ENCODE measurements at places on chromosomes 11 and 22.

- no peak for DNase-seq
These were observed 1.8 kb downstream of the APOA4 start for GRCh38 chr11:116821050-116821918.

DNA sequence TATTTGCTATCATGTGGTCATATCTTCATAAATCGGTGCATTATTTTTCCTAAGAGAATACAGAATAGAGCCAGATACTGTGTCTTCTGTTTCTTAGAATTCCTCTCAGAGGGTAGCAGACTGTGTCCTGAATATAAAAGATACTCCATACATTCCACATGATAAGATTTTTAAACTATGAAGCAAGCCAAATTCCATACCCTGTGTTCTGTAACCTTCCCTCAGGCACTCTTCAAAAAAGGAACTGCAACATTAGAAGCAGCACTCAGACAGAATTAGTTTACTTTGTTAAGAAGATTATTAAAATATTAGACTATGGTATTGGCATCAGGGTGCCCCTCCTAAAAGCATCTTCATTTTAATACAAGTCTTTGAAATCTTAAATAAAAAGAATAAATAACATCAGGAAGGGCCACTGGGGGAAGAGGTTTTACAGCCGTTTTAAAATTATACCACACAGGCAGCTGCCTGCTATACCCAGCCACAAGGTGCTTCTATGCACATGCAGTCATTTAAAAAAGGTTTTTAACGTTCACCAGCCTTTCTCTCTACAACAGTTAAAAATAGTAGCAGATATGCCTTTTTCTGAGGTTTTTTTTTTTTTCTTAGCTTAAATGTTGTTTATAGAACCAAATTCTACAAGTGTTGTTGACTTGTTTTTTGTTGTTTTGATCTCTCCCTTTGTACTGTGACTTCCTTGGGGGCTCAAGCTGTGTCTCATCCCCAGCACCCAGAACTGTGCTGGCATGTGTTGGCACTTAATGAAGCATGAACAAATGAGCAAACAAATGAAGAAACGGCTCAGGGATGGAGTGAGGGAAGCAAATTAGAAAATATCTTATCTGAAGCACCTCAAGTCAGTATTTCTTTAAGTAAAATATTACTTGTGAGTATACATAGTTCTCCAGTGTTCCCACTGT lies 54.7 kb upstream of the CCDC89 start:
- DNase-seq: no peak

DNA sequence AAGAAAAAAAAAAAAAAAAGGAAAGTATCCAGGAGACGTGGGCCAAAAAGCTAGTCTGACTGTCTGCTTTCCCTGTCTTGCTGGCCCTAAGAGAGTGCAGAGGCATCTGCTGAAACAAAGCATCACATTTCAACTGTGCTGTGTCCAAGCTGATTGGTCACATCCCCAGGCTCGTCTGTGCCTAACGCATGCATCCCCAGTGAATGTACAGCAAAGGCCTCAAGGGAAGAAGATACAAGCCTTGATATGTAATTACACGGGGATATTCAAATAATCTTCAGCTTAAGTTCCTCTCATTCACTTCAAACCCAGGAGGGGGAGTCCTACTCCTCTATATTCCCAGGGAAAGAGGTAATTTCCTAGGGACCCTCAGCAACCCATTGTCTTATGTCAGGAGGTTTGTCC lies 5.4 kb upstream of the SORL1 start:
- DNase-seq: no peak

DNA sequence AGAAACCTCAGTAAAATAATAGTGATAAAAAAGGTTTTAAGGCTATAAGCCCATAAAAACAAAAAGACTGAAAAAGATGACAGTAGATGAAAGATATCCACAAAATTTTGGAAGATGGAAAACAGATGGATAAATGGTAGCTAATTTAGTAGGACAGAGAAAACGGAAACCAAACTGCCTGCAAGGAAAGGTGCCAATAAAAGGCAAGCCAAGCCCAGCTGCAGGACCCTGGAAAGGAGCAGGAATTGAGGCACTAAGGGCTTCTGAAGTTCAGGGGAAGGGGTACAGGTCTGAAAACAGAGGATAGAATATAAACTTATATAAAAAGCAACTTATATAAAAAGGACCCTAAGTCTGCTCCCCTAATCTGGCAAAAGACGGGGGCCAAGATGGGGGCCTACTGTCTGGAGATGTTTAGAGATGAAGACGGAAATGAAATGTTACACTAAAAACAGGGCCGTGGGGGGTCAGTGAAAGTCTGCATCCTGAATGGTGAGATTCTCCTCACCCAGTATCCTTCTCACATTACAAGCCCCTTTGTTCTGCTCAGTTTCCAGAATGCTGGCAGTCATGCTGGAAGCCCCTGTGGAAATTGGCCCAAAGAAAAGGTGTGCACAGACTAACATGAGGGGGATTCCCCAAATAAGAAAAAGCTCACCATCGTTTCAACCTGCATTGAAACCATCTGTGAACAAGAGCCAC lies 269.3 kb upstream of the PITPNB start:
- DNase-seq: peak; percentile 39

- no peak for DNase-seq
These were observed 72.6 kb upstream of the CLDN5 start for GRCh38 chr22:19596680-19597398.

- DNase-seq: no peak
These were observed 46.4 kb upstream of the CD82 start for GRCh38 chr11:44518968-44519550.

- no peak for DNase-seq
These were observed 21.1 kb downstream of the OR5P2 start for GRCh38 chr11:7775689-7776088.

DNA sequence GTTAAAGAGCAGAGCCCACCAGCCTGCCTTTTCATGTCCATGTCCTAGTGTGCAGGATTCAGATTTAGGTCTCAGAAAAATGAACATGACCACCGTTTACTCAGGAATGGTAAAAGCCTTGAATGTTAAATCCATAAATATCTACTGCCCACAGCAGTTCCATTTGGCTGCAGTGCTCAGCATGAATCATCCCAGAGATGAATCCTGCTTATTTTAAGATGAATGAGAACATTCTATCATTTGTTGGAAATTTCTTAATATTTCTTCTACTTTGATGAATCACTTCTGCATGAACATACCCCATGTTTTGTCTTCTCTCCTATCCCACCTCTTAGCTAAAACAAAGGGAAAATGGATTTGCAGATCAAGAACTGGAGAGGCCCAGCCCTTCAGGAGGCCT lies 47.5 kb upstream of the AQP11 start:
- no peak for DNase-seq

DNA sequence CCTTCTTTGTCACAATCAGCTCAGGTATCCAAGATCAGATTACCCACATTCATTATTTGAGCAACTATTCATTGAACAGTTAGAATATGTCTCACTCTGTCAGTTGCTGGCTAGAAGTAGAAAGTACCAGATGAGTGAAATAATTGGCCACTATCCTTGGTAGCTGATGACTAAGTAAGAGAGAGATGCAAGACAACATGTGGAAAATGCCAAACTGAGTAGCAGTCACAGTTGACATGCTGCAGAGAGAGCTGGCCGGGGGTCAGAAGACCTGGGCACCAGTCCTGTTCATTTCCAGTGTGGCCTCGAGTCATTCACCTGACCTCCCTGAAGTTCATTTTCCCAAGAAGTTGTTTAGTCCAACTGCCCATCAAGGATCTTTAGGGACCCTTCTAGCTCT lies 22.5 kb upstream of the SMIM35 start:
- DNase-seq: no peak

- DNase-seq: peak; percentile 31
These were observed 427.9 kb upstream of the CCDC179 start for GRCh38 chr11:23288003-23288783.

DNA sequence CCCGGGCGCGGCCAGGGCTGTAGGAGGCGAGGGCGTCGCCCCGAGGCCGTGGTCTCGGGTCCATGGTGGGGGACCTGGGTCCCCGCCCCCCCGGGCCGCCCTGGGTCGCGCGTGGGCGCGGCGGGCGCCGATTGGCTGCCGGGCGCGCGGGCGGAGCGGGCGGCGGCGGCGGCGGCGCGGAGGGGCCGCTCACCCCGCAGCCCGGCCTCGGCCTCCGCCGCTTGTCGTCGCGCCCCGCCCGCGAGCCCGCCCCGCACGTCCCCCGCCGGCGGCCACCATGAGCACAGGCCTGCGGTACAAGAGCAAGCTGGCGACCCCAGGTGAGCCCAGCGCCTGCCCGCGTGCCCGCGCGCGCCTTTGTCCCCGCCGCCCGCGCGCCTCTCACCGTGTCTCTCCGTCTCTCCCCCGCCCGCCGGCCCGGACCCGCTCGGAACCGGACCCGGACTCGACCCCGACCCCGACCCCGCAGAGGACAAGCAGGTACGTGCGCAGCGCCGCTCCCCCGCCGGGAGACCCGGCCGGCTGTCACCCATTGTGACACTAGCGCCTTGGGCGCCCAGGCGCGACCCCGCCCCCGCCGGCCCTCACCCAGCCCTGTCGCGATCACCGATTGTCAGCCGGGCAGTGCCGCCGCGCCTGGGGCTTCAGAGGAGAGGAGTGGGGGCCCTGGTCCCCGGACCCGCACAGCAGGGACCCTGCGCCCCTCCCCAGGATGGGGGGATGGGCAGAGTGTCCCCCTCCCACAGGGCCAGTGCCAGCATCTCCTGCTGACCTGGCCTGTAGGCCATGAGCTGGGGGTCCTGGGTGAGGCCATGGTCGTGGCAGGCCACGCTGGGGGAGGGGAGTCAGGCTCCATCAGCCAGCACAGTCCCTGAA lies at the start of gene SEPTIN5:
Gene SEPTIN5 (plus strand): TSS at position 192 of the 876 bp plus-strand sequence. CDS start 86 bp downstream, at position 278.
- no peak for DNase-seq

DNA sequence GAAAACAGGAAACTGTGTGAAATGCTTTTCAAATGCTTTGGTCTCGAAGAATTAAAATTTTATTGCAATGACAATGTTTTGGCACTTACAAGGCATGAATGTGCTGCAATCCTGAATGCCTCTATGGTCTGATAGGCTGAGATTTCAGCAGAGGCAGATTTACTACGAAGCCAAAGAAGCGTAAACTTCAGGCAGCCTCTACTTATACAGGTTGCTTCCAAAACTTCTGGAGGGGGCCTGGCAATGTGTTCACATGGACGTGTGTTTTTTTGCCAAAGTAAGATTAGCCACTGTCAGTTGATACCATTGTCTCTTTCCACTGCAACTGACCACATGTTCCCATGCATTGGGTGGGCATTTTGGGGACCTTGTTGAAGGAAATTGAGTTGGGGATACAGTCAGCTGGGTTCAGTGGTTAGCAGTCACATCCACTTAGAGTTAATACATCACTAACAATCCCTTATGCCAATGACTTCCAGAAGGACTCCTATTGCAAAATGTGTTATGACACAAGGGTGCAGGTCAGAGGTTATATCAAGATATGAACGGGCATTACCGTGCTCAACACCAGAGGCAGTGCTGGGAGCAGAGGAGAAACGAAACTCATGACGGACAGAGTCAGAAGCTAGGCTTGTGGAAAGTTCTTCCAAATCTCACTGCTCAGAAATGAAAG lies 48.8 kb downstream of the ABTB2 start:
- no peak for DNase-seq

DNA sequence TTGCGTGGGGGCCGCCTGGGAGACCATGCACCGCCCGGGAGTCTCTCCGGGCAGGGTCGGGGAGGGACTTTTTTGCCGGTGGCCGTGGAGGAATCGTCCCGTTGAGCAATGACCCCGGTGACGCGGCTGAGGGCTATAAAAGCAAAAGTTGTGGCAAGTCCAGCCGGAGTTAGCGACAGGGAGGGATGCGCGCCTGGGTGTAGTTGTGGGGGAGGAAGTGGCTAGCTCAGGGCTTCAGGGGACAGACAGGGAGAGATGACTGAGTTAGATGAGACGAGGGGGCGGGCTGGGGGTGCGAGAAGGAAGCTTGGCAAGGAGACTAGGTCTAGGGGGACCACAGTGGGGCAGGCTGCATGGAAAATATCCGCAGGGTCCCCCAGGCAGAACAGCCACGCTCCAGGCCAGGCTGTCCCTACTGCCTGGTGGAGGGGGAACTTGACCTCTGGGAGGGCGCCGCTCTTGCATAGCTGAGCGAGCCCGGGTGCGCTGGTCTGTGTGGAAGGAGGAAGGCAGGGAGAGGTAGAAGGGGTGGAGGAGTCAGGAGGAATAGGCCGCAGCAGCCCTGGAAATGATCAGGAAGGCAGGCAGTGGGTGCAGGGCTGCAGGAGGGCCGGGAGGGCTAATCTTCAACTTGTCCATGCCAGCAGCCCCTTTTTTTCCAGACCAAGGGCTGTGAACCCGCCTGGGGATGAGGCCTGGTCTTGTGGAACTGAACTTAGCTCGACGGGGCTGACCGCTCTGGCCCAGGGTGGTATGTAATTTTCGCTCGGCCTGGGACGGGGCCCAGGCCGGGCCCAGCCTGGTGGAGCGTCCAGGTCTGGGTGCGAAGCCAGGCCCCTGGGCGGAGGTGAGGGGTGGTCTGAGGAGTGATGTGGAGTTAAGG lies at the start of gene NEAT1:
Gene NEAT1 (plus strand): TSS at position 166 of the 883 bp plus-strand sequence.
- DNase-seq: no peak

DNA sequence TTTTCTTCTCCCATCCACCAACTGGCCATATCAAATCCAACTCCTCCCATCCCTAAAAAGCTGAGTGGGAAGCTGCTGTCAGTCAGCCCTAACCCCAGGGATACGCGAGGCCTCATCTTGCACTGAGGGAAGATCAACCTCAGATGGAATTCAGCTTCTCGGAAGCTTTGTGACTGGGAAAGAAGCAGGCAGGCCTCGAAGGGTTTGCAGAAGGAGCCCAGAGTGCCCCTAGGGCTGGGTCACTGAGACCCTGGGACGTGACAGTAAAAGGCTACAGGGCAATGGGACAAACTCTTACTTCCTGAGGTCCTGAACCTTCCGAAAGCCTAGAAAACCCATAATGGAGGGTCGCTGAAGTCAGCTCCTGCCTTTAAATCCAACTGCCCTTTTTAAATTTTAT lies 34.4 kb upstream of the NNMT start:
- no peak for DNase-seq

- DNase-seq: no peak
These were observed 182.7 kb downstream of the ADAMTS15 start for GRCh38 chr11:130631119-130631518.
